Inflammatory macrophage (primary cell): ENCODE measurements at places on chromosomes 12 and 14.

- DNase-seq = peak; percentile 18
These were observed 23.2 kb upstream of the PARP11 start for GRCh38 chr12:3896356-3896755.

GRCh38 chr12:90883456-90883855 lies 71.5 kb downstream of the CCER1 start:
- DNase-seq = no peak

- DNase-seq = no peak
These were observed 245.8 kb upstream of the RMST start for GRCh38 chr12:97216848-97217247.

GRCh38 chr14:106657460-106657859 lies 1131.1 kb downstream of the TMEM121 start:
- DNase-seq = no peak

DNA sequence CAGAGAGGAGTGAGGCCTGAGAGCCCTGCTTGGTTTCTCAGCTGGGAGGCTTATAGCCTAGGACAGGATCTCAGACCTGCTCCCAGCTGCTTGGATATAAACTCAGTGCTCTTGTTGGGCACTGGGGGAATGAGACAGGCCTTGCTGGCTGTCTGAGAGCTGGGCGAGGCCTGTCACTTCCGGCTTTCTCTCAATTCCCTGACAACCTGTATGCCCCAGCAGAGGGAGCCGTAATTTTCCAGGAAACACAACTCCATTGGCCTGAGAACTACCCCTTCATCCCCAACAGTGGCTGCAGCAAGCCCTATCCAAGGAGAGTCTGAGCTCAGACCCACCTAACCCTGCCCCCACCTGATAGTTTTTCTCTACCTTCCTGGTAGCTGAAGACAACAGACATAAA lies 258.3 kb upstream of the STXBP6 start:
- DNase-seq = no peak

DNA sequence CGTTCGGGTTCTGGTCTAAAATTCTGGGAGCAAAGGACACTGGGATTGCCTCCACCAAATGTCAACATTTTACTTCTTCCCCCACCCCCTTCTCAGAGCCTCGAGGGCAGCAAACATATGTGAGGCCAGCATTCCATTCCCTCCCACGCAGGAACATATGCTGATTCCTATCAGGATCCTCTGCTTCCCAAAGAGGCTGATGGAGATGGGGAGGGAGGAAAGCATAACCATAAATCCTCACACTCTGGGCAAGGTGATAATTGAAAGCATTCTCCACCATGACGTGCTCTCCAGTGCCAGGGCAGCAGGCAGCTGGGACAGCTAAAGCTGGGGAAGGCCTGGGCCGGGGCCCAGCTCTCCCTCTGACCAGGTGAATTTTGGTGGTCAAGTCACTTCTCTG lies 395.0 kb downstream of the ZFP36L1 start:
- no peak for DNase-seq

DNA sequence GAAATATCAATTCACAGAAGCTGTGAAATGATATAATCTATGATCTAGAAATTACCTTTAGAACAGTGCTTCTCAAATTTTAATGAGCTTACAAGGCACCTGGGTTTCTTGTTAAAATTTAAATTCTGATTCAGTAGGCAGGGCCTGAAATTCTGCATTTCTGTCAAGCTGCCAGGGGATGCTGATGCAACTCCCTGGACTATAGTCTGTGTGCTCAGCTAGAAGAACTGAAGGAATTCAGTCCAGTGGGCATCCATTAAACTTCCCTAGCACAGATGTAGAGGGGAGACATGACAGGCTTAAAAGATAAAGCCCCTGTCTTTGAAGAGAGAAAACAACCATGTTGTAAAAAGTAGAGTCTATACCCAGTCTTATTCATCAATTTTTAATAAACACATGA lies 441.8 kb downstream of the TMTC2 start:
- no peak for DNase-seq

GRCh38 chr12:96457191-96457930 lies 32.0 kb upstream of the CFAP54 start:
- DNase-seq = no peak
